ENCODE measurements at places on chromosomes 7 and 10.

GRCh38 chr7:142739923-142740492, 9.3 kb upstream of the PRSS1 start:
- DNase-seq, result no peak

GRCh38 chr7:115183431-115184057, 261.6 kb downstream of the MDFIC start:
- DNase-seq, result no peak

- no peak for DNase-seq
These were observed 40.8 kb upstream of the DLD start for GRCh38 chr7:107850216-107850615.

DNA sequence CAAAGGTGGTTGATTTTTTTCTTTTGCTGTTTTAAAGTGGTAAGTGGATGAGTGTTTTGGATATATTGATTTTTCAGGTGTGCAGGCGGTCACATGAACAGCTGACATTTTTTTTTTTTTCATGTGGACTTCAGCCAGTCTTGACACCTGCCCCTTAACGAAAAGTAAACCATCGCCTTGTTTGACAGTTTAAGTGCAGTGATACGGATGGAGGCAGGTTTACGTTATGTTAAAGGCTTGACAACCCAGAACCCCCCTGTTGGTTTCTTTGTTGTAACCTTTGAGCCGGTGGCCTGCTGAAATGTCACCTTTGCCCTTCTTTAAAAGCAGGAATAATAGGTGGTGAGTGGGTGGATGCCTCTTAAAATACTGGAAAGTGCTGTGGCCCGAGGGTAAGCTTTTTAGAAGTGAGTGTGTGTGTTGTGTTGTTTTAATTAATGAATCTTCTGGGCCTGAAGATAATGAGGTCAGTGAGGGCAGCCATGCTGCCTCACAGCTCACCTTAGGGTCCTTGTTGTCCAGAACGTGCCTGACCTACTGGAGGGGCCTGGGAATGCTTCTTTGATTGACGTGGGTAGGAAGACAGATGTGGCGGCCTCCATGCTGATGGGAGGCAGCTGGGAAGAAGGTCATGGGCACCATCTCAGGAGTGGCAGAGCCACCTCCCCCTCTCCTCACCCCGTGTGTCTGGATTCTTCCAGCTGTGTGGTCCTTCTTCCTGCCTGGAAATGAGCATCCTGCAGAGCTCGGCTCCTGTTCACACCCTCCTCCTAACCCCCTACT, 69.8 kb downstream of the TCF7L2 start:
- no peak for DNase-seq

DNA sequence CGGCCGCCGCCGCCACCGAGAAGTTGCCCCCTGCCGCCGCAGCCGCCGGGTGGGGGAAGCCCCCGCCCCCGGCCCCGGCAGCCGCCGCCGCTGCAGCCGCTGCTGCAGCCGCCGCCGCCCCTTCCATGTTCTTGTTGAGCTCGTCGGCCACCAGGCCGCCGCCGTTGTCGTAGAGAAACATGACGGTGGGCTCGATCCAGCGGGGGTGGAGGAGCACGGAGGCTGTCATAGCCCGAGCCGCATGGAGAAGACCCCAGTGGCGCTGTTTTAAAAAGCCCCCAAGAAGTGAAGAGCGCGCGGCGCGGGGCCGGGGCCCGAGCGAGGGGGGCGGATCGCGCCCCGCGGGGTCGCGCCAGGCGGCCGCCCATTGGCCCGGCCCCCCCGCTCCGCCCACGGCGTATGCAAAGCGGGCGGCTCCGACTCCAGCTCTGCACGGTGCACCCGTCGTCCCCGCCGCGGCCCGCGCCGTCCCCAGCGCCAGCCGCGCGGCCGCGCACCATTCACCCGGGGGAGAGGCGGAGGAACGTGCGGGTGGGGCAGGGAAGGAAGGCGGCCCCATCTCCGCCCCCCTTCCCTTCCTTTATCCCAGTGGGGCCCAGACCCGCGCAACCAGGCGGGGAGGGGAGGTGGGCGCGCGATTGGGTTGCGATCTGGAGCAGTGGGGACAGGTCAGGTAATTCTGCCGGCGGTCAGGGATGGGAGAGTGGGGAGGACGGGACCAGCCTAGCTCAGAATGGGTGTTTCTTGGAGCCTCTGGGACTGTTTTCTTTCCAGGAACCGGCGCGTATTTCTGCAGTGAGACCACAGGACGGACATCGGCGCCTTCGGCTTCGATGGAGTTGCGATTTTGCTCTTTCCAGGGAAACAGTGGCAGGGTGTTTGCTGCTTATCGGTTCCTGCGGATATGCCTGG, at the start of gene HOXA13:
Gene HOXA13 (minus strand): TSS at position 243 of the 912 bp plus-strand sequence. CDS start 14 bp downstream, at position 229.
- DNase-seq, result no peak

DNA sequence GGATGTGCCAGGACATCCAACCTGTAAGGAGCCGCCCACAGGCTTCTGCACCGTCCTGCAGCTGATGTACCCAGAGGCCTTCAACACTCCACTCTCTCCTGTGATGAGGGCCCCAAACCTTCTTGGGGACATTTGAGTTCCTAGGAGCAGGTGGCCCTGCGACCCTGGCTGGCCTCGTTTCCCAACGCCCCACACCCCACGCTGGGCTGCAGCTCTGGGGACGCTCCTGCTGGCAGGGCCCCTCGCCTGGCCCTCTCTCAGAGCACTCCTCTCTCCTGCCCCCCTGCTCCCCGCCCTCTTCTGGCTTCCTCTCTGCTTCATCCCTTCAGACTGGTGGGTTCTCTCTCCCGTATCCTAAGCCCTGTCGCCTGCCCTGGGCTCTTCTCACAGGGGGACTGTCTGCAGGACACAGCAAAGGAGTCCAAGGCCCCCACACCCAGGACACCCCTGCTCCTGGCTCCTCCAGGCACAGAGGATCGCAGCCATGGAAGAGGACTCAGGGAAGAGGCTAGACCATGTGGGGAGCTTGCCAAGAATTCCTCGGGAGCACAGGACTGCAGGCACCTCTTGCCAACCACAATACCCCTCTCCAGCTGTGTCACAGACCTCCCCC, 541.4 kb downstream of the TCERG1L start:
- DNase-seq, result no peak

- no peak for DNase-seq
These were observed 14.7 kb downstream of the BTBD16 start for GRCh38 chr10:122285506-122286444.

All from anterior cingulate cortex (tissue), 58 donors.